T-helper 2 cell (primary cell): ENCODE measurements at places on chromosomes 7 and 10.

GRCh38 chr7:14717816-14718215 is 184.7 kb downstream of the DGKB start:
- peak; percentile 9 for DNase-seq

DNA sequence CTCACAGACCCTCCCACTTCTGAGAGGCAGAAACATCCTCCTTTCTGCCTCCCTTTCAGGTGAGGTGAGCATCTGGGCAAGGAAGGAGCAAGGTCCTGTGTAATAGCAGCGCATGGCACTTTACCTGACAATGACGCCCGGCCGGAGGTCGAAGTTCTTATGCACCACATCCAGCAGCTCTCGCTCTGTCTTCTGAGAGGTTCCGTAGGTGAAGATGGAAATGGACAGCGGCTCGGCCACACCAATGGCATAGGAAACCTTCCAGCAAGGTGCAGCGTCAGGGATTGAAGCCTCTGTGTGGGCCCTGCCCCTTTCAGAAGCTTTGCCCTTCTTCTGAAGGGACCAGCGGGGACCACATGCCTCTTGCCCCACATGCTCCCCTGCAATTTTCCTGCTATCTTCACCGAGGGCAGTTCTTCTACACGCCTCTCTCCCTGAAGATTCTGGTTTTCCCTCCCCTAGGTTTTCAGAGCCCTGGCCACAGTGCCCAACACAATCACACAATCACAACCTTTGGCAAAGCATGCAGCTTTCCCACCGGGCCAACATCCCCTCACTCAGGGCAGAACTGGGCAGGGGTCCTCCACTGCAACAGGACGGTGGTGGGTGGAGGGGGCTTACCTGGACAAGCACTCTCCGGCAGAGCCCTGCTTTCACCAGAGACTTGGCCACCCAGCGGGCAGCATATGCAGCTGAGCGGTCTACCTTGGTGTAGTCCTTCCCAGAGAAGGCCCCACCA is 14.9 kb downstream of the MAT1A start:
- DNase-seq = no peak

- no peak for DNase-seq
Measured at GRCh38 chr10:26890956-26891355, 30.2 kb upstream of the ABI1 start.

DNA sequence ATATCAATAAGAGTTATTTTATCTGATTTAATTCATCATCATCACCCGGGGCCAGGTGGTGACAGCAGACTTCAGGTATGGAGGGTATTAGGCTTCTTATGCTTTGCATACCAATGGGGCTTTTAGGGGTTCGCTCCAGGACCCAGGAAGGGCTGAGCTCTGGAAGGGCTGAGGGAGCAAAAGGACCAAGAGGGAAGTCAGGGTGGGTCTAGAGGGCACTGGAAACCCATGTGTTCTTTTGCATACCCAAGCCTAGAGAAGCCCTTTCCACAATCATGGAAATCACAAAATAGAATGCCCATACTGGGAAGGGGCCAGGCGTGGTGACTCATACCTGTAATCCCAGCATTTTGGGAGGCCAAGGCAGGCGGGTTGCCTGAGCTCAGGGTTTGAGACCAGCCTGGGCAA is 30.9 kb upstream of the VCL start:
- no peak for DNase-seq

- DNase-seq = no peak
Measured at GRCh38 chr10:103197174-103197573, 4.1 kb upstream of the NT5C2 start.

GRCh38 chr10:88067737-88068136 is 204.3 kb downstream of the PTEN start:
- no peak for DNase-seq

DNA sequence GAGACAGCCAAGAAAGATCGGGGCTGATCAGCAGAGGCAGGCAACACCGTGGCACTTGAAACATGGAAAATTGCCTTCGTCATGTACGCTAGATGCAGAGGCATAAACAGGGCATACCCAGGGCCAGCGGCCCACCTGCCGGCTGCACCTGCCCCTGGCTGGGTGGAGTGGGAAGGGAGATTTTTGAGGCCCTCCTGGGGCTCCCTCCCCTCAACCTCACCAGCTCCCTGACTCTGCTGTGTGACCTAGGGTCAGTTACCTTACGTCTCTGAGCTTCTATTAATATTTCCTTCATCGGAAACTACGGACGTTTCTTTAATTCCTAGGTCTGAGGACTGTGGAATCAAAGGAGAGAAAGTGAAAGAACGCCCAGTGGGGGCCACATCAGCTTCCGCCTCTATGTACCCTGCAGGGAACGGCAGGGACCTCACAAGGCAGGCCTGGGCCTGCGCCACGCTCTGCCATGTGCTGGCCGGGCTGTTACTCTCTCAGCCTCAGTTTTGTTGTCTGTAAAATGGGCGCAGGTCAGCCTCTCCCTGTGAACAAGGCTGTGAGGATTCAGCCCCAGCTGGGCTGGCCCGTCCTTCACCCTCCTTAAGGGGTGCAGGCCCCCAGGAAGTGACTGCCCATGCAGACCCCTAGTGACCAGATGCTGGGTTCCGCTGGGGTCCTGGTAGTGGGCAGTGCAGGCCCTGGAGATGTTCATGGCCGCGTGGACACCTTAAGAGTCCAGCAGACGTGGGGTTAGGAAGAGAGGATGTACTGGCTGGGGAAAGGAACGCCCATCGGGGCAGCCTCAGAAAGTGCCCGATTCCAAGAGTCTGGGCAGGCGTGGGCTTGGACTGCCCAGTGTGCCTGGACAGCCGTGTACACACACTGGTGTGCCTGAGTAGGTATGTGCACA is 22.7 kb downstream of the ELFN1 start:
- DNase-seq = no peak

- DNase-seq = no peak
Measured at GRCh38 chr7:20447021-20447650, 116.4 kb downstream of the ITGB8 start.

DNA sequence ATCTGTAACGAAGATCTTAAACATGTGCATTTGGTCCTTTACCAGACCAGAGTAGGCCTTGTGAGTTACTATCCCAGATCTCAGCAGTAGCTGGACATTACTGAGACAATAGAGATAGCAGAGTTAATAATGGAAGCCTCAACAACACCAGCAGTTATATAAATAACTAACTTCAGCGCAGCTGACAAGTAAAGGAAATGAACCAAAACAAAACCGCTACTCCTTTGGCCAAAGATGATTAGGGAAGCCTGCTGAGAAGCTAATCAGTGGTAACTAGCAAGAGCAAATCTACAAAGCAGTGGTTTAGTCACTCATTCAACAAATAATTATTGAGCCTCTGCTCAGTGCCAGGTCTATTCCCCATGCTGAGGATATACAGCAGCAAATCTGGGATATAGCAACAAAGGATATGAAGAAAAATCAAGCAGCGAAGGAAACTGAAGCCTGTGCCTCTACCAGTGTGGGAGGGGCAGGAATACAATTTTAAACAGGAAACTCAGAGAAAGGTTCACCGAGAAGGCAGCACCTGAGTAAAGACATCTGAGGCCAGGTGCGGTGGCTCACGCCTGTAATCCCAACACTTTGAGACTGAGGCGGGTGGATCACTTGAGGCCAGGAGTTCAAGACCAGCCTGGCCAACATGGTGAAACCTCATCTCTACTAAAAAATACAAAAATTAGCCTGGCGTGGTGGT is 103.6 kb downstream of the ELMO1 start:
- DNase-seq = no peak

GRCh38 chr10:127100983-127101615 is 95.3 kb downstream of the INSYN2A start:
- DNase-seq = no peak

GRCh38 chr7:35728412-35729060 is 33.6 kb upstream of the HERPUD2 start:
- no peak for DNase-seq

DNA sequence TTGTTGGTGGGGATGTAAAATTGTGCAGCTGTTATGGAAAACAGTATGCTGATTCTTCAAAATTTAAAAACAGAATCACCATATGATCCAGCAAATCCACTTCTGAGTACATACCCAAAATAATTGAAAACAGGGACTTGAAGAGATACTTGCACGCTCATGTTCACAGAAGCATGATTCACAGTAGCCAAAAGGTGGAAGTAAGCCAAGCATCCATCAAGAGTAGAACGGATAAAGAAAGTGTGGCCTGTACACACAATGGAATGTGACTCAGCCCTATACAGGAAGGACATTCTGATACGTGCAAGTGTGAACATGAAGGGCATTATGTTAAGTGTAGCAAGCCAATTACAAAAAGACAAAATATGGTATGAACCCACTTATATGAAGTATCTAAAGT is 696.7 kb upstream of the CELF2 start:
- no peak for DNase-seq

GRCh38 chr7:75638594-75639070 is 100.1 kb downstream of the HIP1 start:
- no peak for DNase-seq
